Stimulated activated memory B cell treated with anti-CD40 and anti-IgM and Interleukin-4, amounts not matched to agents 10 μg/mL and 1 μg/mL and 100 μg/mL, for 72 hours (primary cell): ENCODE measurements at places on chromosomes 6 and 20.
A peak's percentile ranks its signal among the peaks of the same experiment; 100 is the strongest.

DNA sequence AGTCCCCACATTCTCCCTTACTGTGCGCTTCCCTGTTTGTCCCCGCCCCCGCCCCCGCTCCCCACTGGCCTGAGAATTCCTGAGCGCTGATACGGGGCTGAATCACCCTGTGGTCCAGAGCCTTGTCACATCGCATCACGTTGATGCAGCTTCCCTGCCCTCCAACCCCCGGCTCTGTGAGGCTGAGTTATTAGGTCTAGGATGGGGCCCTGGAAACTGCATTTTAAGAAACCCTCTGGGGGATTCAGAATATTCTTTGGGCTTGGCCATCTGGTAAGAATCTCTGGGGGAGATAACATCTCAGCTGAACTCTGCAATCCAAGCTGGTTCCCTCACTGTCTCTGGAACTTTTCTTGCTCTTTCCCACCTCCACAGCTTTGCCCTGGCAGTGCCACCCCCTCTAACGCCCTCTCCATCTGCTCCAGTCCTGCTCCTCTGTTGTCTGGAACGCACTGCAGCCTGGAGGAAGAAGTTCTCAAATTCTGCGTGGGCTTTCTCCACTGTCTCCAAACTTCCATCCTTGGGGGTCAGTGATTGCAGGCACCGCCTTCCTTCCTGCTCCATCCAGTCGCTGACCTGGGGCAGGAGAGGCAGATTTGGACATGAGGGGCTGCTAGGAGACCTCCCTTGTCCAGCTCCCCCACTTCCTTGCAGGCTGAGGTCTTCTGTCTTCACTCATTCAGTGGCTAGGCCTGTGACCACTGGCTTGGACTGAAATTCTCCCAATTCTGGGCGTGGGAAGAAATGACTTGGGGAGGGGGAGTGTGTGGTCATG lies 42.6 kb downstream of the KIAA1755 start:
- no peak for ATAC-seq

DNA sequence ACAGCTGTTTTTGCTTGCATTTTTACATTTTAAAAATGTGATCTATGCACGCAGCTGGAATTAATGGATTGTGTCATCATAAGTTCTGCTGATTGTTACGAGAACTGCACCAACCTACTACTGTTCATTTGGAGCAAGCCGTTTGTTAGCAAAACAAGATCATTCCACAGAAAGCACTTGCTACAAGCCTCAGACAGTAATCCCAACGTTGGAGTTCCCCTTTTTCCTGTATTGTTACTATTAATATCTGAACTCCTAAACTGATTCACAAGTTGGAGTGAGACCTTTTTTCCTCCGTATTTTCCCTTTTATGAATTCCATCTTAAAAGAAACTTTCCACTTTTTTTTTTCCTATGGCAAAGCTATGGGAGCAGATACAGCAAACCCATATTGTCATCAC lies 3.5 kb downstream of the TENT5A start:
- no peak for ATAC-seq

- peak; percentile 75 for ATAC-seq
Observed at GRCh38 chr20:380763-381580, 412 bp downstream of the TRIB3 start.

DNA sequence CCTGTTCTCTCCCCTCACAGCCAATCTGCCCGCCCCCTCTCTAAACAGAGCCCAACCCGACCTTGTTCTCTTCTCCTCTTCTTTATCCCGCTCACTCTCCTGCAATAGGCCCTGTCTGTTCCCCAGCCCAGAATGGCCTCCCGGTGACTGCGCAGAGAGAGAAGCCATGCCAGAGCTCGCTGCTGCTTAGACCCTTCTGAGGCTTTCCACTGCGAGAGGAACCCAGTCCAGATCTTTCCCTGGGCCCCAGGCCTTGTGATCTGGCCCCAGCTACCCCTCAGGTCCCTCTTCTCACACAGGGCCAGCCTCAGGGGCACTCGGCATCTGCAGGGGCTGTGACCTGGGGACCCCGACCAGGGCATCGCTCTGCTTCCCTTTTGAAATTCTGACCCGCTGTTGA lies 58.1 kb downstream of the TMEM242 start:
- no peak for ATAC-seq

- ATAC-seq, result no peak
Observed at GRCh38 chr6:161918109-161918531, 644.3 kb upstream of the AGPAT4 start.

GRCh38 chr20:1595333-1595732 lies 24.5 kb downstream of the SIRPB1 start:
- no peak for ATAC-seq

- no peak for ATAC-seq
Observed at GRCh38 chr6:32974016-32974333, 5.6 kb downstream of the BRD2 start.

DNA sequence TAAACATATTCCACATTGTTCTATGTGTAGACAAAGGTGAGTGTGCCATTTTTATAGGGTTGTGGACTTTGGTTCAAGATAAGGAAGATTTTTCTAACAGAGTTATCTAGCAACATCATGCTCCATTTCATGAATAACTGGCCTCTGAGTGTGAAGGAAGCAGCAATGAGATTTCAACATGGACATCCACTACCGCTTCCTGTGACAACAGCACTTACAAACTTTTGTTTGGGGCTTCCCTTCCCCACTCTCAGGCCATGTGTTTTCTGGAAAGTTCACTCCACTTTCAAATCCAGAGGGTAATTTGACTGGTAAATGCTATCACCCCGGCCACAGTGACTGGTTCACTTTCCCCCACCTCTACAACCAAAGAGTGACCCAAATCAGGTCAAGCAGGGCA lies 38.1 kb upstream of the PROKR2 start:
- ATAC-seq, result no peak

- ATAC-seq, result no peak
Observed at GRCh38 chr20:6704132-6704861, 63.2 kb upstream of the BMP2 start.

DNA sequence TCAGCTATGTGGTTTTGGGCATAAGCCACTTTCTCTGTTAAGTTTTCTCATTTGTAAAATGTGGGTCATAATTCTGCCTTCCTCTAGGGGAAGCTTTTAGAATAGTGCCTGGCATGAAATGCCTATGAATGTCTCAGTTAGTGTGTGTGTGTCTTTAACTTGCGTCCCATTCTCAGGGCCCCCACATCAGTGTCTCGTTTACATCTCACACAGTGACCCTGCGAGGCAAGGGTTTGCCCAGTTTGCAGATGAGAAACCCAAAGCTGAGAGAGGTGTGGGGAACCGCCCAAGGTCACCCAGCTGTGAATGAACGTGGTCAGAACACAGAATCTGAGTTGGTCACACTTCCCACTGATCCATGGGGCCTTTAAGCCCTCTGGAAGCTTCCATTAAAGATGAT lies 14.1 kb downstream of the DYNLRB1 start:
- ATAC-seq, result no peak

GRCh38 chr6:141321493-141322347 lies 811.0 kb upstream of the GJE1 start:
- no peak for ATAC-seq

GRCh38 chr6:157227202-157228166 lies 95.8 kb downstream of the TMEM242 start:
- ATAC-seq, result no peak

DNA sequence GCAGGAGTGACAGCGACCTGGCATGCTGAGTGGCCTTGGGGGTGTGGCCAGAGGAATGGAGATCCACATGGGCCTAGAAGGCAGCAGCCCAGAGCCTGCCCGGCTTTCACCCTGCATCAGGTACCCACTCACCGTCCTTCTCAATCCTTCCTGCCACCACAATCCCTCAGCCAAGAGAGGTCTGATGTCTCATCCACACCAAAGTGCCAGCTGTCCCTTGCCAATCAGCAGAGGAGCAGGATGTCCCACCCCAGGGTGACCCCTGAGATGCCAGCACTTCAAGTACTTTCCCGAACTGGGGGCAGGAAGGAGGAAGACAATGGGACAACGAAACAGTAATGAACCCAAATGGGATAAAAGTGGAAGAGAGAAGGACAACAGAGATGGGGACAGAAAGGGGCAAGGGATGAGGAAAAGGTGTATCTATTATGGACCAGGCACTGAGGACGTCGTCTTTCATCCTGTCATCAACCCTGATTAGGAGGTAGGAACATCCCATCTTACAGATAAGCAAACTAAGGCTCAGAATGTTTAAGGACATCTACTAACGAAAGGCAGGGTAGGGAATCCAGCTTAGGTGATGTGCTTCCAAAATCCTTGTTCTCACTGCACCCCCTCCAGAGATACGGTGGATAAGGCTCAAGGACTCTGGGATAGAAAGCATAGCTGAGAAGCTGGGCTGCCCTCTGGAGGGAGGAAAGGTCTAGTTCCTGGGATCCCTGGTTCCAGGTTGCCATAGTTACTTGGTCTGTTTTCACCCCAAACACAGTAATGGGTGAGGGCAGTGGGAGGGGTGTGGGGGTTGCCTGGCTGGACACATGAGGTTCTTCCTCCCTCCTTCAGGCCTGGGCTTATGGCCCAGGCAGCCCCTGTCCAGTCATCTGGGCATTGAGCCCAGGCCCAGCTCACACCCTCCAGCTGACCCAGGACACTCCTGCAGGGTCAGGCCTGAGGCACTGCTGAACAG lies 4.5 kb upstream of the TNXB start:
- ATAC-seq, result no peak

GRCh38 chr20:6265204-6265904 lies 142.5 kb upstream of the FERMT1 start:
- no peak for ATAC-seq

- ATAC-seq, result no peak
Observed at GRCh38 chr20:50126662-50127061, 13.7 kb upstream of the UBE2V1 start.

- ATAC-seq, result no peak
Observed at GRCh38 chr6:170473801-170474200, 79.3 kb downstream of the PSMB1 start.

DNA sequence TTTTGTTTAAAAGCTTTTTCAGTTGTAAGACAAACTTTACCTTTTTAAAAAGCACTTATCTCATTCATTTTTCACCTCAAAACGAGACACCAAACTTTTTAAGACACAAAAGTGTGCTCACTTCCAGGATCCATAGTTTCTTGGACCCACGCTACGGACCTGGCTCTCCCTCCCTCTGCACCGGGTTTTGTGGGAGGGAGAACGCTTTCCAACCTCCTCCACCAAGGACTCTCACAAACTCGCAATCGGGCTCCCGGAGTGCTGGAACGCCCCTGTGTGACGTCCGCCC lies 436 bp downstream of the CAGE1 start:
- ATAC-seq, result no peak

GRCh38 chr6:35833536-35833935 lies 28.4 kb downstream of the LHFPL5 start:
- ATAC-seq, result no peak

- ATAC-seq, result peak; percentile 96
Observed at GRCh38 chr6:108294727-108295625, at the start of gene AFG1L. Gene AFG1L, plus strand, starts transcription at chr6:108295054. Its CDS starts 26 bp downstream, at chr6:108295080.

DNA sequence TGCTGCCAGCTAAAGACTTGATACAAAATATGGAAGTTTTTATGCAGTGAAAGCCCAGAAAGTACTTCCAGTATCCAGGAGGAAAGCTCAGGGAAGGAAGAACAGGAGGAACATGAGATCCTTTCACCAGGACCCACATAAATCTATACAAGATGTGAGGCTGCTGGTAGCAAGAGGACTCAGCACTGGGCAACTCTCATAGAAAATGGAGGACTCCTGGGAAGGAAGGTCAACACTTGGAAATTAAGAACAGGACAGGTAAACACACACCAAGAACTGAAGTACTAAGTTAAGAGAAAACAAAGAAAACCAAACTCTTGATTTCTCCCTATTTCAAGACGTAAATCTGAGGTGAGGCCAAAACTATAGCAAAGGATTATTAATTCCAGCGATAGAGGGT lies 220.5 kb upstream of the HSF2 start:
- ATAC-seq, result no peak

- ATAC-seq, result no peak
Observed at GRCh38 chr6:44432726-44433125, 45.2 kb downstream of the CDC5L start.

- no peak for ATAC-seq
Observed at GRCh38 chr6:41921712-41921998, 356 bp downstream of the BYSL start.

- peak; percentile 79 for ATAC-seq
Observed at GRCh38 chr6:3456898-3457709, at the start of gene SLC22A23. Gene SLC22A23, minus strand, starts transcription at chr6:3457050. Its CDS starts 491 bp downstream, at chr6:3456559.

DNA sequence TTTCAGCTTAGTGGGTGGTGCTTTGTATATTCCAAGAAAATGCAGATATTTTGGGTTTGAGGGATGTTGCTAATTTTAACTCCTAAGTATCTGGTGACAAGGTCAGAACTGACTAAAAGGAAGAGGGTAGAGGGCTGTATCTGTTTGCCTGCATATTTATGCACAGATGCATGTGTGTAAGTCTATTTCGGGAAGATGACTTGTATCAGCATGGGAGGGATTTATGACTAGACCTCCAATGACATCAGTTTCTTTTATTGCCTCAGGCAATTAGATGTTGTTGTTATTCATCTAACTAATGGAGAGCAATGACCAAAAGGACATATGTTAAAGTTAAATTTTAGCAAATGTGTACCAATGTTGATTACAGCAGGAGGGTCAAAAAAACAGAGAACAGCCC lies 734.3 kb downstream of the QKI start:
- no peak for ATAC-seq

- ATAC-seq, result peak; percentile 92
Observed at GRCh38 chr20:63580796-63581461, 6.9 kb upstream of the HELZ2 start.

- no peak for ATAC-seq
Observed at GRCh38 chr20:51447097-51447764, 95.3 kb downstream of the NFATC2 start.

GRCh38 chr6:90385759-90386313 lies 89.2 kb upstream of the BACH2 start:
- ATAC-seq, result no peak

DNA sequence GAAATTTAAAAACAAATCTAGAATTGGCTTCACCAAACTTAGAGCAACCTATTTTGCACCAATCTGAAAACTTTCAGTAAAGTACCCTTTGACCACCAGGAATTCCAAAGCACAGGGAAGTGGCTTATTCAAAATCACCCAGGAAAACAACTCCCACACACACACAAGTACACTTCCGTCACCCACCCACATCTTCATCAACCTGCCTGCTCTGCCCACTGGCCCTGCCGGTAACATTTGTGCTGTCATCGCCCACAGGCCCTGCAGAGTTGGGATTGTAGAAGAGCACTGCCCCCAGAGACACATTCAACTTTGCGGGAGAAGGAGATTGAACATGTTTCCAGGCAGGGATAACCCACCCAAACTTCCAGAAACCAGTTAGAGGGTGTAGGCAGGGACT lies 19.3 kb upstream of the SCML4 start:
- no peak for ATAC-seq

- no peak for ATAC-seq
Observed at GRCh38 chr6:54366667-54367327, 58.6 kb downstream of the TINAG start.

GRCh38 chr6:42179945-42180313 lies 6.8 kb downstream of the GUCA1A start:
- ATAC-seq, result no peak

DNA sequence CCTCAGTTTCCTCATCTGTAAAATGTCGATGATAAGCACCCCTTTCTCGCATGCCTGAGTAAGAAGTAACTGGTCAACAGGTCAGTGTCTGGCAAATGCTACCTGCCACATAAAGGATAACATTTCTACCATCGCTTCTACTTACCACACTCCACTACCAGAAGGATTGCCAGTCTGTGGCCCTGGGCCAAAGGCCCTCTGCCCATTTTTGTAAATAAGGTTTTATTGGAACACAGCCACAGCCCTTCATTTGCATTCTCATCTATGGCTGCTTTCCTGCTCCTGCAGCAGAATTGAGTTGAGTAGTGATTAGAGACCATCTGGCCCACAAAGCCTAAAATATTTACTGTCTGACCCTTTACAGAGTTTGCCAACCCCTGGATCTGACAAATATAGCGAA lies 121.8 kb downstream of the TOX2 start:
- ATAC-seq, result no peak

GRCh38 chr6:38631186-38631783 lies 8.4 kb downstream of the BTBD9 start:
- ATAC-seq, result no peak
